ENCODE measurements at places on chromosomes 4 and X.

DNA sequence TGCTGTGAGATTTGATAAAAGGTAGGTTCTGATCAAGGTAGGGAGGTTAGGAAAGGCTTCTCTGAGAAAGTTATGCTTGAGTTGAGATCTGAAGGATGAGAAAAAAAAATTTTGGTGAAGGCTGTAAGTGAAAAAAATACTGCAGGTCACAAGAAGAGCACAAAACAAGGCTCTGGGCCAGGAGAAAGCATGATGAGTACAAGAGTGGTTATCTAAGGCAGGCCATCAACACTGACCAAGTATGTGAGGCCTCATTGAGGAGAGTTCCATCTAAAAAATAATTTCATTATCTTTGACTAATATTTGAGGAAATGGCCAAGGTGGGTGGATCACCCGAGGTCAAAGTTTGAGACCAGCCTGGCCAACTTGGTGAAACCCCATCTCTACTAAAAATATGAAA is 71.6 kb upstream of the SLC4A4 start:
- no peak for DNase-seq

DNA sequence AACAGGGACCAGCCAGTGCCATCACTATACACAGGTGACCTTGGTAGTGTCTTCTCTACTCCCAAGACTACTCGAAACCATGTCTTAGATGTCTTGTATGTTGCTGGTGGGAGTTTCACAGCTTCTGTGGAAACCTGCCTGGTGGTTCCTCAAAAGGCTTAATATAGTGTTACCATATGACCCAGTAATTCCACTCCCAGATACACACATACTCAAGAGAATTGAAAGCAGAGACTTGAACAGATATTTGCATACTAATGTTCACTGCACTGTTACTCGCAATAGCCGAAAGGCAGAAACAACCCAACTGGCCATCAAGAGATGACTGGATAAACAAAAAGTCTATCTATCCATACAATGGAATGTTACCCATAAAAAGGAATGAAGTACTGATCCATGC is 3.1 kb downstream of the TFDP3 start:
- DNase-seq = no peak

GRCh38 chr4:59570860-59571476 is 1629.2 kb upstream of the ADGRL3 start:
- DNase-seq = no peak

GRCh38 chr4:152454398-152455011 is 81.4 kb downstream of the FBXW7 start:
- no peak for DNase-seq

DNA sequence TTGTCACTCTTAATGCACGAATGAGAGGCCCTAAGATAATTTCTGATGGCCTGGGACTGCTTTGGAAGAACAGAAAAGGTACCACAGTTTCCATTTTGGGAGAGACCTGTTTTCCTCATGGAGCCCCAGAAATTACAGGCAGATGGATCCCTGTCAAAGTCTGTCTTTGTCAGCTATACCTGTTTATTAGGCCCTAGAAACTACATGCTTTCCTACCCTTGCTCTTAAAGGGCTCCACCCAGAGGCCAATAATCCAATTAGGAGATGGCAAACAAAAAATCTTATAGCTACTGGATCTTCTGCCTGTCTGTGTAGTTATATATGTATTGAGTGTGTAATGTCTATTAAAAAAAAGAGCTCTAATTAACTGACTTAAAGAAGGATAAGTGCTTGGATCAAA is 141.3 kb downstream of the NR3C2 start:
- DNase-seq = no peak

GRCh38 chrX:34859191-34859590 is 83.4 kb upstream of the FAM47B start:
- no peak for DNase-seq

DNA sequence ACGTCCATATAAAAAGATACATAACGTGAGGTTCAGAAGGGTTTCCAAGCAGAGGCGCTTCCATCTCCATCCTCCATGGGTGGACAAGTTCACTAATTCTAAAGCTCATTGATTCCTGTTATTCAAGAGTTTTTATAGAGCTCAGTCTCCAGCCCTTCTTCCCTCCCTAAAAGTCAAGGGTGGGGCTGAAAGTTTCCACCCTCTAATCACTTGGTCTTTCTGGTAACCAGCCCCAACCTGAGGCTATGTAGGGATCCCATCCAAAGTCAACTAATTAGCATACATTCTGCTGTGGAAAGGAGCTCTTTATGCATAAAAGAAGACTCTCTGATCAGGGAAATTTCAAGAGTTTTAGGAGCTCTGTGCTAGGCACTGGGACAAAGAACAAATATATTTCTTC is 46.9 kb upstream of the VEGFC start:
- DNase-seq = no peak

DNA sequence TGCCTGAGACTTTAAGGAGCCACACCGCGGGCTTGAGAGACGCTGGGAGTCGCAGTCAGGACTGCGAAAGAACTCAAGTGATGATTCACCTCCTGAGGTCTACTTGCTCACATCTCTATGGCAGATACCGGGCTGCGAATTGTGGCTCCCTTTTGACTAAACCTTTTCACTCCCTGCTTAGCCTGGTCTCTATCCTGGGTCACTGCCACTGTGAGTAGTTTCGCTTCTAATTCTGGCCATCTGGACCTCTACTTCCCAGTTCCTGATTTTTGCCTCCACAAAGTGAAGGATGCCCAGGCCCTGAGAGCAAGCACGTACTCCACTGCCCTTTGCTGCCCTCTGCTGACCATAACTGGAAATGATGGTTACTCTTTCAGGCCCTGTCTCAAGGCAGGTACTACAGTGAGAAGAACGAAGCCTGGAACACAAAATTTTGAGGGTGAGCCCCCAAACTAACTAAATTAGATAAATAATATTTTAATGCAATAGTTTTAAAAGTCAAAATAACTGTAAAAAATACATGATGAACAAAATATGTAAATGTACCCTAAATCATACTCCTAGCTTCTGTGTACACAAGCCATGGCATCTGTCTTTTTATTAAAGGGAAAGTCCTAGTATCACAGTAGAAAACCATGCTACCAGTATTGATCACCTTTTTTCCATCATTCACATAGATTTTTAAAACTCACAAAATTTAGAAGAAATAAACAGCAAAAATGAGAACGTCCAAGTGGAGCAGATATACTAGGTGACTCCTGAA is 16.7 kb downstream of the MAD2L1 start:
- DNase-seq = peak; percentile 61

DNA sequence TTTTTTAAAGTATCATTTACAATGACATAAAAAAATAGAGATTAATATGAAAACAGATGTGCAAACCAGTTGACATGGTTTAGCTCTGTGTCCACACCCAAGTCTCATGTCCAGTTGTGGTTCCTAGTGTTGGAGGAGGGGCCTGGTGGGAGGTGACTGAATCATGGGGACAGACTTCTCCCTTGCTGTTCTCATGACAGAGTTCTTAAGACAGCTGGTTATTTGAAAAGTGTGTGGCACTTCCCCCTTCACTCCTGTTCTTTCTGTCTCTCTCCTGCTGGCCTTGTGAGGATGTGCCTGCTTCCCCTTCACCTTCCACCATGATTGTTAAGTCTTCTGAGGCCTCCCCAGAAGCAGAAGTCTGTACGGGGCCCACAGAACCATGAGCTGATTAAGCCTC is 23.8 kb downstream of the CNOT6L start:
- DNase-seq = no peak

DNA sequence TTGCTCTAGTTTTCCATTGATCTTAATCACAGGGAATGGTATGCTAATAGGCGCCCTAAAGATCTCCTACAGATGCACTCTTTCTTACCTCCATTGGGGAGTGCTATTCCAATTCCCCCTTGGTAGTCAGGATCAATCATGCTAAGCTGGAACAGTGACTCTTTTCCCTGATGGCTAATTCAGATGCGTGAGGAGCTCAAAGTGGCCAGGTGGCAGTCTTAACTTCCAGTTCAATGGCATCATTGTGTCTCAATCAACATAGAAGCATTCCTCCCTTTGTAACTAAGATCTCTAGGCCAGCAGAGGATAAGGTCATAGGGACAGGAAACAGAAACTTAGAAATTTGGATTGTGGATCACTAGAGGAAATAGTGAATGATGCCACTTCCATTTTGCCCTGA is 216.8 kb downstream of the GRID2 start:
- no peak for DNase-seq

- DNase-seq = no peak
Observed at GRCh38 chr4:173002830-173003561, 165.6 kb upstream of the GALNT7 start.

- no peak for DNase-seq
Observed at GRCh38 chr4:105780176-105780575, 71.6 kb downstream of the GSTCD start.

GRCh38 chr4:88144866-88145300 is 13.6 kb downstream of the ABCG2 start:
- DNase-seq = no peak

DNA sequence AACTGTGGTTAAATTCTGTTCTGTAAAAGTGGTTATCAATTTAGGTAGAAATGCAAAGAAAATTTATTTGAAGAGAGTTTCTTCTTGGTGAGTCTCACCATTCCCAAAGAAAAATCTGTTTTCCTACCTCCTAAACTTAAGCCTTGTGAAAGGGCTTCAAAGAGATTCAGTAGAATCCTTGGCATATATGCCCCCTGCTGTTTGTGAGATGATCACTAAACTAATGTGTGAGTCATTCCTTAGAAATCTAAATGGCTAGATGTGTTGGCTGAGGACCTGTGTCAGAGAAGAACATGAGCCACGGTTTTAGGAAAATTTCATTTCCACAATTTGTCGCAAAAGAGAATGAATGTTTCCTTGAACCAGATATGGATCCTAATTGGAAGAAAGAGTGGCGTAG is 260.9 kb downstream of the SLC7A11 start:
- no peak for DNase-seq

Data from head of caudate nucleus (tissue), 42 donors.